ENCODE measurements at places on chromosomes 13 and 19.

DNA sequence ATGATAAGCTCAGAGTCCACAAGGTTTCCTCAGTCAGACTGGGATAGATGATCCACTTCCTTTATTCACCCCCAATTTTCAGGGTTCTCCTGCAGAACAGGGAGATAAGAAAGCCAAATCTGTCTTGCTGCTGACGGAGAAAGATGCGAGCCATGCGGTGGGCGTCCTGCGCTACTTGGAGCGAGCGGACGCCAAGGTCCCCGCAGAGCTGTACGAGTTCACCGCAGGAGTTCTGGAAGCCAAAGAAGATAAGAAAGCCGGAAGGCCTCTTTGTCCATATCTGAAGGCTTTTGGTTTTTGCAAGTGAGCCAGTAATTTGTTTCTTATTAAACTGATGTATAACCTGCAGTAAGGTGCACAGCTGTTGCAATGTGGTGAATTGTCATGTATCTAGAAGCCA is 66.7 kb downstream of the SLC7A9 start:
- DNase-seq: no peak

DNA sequence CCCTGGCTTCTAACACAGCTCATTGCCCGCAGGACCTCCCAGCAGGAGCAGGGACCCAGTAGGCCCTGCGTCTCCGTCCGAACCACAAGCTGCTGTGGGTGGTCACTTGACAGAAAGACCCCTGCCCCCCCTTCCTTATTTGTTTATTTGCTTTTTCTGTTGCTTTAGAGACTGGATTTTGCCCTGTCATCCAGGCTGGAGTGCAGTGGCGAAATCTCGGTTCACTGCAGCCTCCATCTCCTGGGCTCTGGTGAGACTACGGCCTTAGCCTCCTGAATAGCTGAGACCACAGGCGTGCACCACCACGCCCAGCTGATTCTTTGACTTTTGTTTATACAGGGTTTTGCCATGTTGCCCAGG is 7.6 kb upstream of the PTBP1 start:
- no peak for DNase-seq

GRCh38 chr19:38503077-38503410 is 69.6 kb downstream of the RYR1 start:
- DNase-seq: no peak

DNA sequence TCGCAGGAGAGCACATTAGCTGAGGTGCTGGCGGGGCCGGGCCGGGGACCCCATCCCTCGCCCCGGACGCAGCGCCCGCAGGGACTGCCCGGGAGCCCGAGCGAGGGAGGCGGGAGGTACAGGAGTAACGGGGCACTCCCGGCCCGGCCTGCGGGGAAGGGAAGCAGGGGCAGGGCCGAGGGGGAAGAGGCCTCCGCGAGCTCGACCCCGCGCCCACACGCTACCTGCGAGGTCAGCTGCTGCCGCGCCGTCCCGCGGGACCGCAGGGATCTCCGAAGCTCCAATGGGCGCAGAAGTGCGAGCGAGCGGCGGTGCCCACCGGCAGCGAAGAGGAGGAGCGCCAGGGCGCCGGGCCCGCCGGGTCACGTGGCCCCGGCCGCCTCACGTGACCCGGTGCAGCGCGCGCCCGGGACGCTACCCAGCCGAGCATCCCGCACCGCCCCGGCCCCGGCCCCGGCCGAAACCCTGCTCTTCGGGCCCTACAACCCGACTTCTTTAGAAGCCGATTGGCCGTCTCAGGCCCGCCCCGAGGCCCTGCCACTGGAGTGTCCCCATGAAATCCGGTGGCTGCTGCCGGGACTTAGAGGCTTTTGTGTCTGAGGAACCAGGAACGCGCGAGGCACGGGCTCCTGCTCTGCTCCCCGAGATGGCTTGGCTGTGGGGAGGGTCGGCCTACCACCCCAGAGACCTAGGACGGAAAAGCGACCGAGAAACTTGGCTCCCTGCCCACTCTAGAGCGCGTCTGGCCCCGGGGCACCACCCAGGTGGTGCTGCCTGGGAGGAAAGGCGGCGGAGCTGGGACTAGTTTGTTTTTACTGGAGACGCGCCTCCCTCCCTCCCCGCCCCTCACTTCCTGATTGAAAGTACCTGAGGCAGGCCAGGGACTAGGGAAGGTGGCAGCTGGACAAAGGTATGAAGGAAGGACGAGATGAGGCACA is at the start of gene RCBTB1:
RCBTB1 (minus strand) TSS at position 339 of the 938 bp plus-strand sequence. CDS start 18,279 bp downstream, outside the sequence.
- DNase-seq: peak; percentile 39

GRCh38 chr19:34094960-34095359 is 77.3 kb upstream of the LSM14A start:
- no peak for DNase-seq

- no peak for DNase-seq
These were observed 1.5 kb downstream of the TTC9B start for GRCh38 chr19:40216777-40217026.

- no peak for DNase-seq
These were observed 135.6 kb downstream of the PRR20E start for GRCh38 chr13:57302604-57303003.

DNA sequence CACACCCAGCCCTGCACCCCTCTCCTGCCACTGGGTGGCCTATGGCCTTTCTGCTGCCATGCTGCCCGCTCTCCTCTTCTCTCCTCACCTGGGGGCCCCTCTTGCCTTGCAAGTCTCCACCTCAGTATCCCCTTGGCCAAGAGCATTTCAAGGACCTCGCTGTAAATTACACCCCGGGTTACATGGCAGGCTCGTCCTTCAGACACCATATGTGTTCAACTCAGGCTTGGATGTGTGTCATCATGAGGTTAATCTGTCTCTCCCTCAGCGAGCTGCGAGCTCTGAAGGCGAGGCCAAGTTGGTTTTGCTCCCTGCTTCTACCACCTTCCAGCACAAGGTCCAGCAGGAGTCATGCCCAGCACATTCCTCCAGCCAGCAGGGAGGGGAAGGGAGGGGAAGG is 74.8 kb upstream of the TM9SF2 start:
- DNase-seq: no peak

DNA sequence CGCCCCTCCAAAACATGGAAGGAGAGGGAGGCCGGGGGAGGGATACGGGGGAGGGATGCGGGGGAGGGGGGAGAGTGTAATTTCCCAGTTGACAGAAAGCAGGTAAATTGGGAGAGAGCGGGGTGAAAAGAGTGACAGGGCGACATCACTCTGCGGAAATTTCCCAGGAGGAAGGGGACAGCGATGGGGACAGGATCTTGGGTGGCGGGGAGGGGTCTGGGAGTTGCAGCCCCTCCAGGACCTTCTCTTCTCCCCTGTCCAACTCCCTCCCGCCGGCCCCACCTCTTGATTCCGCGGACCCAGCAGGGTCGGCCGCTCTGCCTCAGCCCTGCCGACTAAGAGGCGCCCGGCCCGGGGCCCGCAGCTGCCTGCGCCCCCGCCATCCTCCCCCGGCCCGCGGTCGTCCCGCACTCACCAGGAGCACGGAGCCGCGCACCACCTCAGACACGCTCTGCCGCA is 108.0 kb upstream of the DOCK9 start:
- no peak for DNase-seq

- no peak for DNase-seq
These were observed 1.4 kb upstream of the PAN3 start for GRCh38 chr13:28136916-28137315.

DNA sequence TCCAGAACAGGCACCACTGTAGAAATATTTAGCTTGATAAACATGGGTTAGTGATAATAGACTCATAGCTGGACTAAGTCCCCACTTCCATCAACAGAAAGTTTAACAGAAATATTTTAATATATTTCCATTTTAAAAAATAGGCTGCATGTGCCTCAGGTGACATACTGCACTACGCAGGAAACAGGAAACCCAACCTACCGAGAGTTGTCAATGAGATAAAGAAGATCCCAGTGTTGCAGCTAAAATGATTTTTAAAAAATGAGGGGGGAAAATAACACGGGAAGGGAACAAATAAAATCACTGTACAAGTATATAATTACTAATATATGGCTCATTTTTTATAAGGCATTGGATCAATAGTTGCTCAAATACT is 154.8 kb downstream of the TBC1D4 start:
- no peak for DNase-seq

GRCh38 chr13:30394751-30395191 is 27.5 kb upstream of the UBE2L5 start:
- no peak for DNase-seq

DNA sequence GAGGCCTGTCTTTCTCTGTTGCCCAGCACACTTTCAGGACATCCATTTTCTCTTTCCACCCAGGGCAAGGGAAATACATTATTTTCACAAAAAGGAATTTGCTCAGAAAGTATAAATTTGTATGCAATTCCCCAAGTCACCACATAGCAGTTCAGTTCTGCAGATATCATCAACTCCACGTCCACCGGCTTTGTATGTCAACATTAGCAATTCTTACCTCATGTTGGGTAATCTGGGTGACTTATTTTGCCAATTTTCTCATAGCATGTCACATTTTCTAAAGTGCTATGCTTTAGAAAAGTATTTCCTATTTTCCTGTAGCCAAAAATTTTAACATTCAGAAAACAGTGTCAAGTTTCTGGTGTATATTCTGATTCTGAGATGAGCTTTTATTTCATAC is 501.8 kb downstream of the EFNB2 start:
- no peak for DNase-seq

DNA sequence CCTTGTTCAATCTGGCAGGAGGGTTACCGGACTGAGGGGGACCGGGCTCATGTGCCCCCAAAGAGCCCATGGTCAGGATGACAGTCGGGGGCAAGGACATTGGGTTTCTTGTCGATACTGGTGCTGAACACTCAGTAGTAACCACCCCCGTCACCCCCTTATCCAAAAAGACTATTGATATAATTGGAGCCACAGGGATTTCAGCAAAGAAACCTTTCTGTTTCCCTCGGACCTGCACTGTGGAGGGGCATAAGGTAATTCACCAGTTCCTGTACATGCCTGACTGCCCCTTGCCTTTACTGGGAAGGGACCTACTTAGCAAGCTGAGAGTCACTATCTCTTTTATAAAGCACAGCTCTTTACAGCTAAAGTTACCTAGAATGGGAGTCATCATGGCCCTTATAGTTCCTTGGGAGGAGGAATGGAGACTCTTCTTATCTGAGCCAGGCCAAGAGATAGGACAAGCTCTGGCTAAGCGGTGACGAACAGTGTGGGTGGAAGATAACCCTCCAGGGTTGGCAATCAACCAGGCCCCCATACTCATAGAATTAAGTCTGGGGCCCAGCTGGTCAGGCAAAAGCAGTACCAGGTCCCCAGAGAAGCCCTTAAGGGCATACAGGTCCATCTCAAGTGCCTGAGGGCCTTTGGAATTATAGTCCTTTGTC is 603.7 kb downstream of the UQCRFS1 start:
- DNase-seq: no peak

DNA sequence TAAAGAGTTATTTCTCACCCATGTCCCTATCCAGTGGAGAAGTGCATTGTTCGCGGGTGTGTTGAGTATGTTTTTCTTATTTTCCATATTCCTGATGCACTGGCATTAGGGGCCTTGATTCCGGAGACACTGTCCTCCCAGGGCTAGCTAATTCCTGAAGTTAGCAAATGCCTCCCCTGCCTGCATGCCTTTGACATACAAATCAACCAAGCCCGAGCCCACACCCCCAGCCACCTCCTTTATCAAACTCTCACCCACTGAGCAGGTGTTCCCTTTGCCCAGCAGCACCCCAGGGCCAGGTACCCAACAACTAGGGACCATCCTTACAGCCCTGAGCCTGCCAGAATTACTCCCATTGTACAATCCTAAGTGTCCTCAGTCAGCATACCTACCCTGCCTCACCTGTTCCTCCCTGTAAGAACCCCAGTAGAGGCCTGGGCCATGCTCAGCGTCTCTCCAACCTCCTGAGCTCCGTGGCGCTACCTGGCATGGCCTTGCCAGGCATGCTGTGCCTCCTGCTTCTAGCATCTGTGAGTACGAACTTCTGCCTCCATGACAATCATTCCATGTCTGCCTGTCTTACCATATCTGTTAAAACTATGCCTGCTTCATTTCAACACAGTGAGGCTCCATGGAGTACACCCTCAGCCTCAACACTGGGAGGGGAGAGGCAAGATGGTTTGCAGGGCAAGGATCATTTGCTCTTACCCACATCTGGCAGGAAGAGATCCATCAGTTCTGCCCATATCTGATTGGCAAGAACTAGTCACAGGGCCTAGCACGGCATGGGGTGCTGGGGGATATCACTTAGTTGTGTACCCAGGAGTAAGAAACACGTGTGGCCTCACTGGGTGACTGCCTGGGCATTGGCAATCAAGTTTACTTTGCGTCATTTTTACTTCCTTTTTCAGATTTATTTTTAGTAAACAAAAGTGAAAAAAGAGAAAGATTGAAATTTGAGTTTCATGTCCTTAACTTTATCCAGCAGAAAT is 203.9 kb downstream of the SHISA2 start:
- DNase-seq: no peak

DNA sequence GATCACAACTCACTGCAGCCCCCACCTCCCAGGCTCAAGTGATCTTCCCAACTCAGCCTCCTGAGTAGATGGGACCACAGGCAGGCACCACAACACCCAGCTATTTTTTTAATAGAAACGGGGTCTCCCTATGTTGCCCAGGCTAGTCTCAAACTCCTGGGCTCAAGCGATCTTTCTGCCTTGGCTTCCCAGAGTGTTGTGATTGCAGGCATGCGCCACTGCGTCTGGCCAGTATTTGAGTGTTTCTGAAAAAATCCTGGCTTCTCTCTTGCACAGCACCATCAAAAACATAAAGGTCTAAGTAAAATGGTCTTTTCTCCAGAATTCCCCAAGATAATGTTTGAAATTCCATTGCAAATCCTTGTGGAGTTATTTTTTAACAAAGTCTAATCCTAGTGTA is 47.8 kb downstream of the ELF1 start:
- no peak for DNase-seq

- no peak for DNase-seq
These were observed 9.2 kb upstream of the GSX1 start for GRCh38 chr13:27783111-27783510.

GRCh38 chr13:31045286-31046081 is 113.0 kb downstream of the TEX26 start:
- DNase-seq: peak; percentile 60

- no peak for DNase-seq
These were observed 98.9 kb upstream of the SGCG start for GRCh38 chr13:23081901-23082300.

DNA sequence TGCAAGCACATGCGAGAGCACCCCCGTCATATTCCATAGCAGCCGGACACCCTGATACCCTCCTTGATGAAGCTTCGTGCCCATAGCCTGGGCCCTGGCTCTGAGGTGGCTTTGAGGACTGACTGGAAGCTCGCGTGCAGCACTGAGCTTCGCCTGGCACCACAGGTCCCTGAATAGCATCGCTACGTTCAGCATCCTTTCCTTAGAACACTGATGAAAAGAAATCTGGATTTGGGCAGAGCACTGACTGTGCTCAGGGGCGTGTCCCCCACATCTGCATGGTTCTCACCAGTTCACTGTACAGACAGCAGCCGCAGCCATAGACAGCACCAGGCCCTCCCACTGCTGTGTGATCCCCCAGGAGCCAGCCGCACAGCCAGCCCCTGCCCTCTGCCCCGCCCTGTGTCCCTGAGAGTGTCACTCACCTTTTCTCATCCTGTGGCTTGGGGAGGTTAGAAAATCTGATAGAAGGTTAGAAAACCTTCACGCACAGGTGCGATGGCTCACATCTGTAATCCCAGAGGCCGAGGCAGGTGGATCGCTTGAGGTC is 49.3 kb upstream of the SPACA7 start:
- DNase-seq: no peak

GRCh38 chr13:76300688-76301087 is 585.5 kb downstream of the KCTD12 start:
- no peak for DNase-seq

Data from stimulated activated CD8-positive, alpha-beta memory T cell treated with anti-CD3 and anti-CD28 coated beads, Interleukin-7, amount 100 ng/mL, for 48 hours (primary cell).